ENCODE measurements at places on chromosomes 13 and 19. TPM values are rescaled to one million over a fixed set of nuclear protein-coding genes. Genes with fewer than 3 reads are reported as not detected.
A peak's percentile ranks its signal among the peaks of the same experiment; 100 is the strongest.

DNA sequence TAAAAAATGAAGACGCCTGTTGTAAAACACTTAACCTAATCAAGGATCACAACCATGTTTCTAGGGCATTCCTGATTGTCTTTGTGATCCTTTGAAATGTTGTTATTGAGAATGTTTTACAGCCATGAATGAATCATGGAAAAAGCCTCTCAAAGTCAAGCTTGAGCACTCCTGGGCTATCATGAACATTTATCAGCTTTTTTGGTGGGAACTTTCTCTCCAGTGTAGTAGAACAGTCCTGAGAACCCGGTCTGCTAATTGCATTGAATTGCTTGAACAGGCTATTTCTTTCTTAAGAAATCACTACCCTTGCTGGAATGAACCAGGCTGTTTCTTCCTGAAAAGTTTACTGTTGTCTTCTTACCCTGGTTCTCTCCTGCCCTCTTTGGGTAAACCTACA, 516.5 kb downstream of the FGF9 start:
- DNase-seq, result no peak

GRCh38 chr13:105008604-105009003, 1526.9 kb downstream of the EFNB2 start:
- no peak for DNase-seq

- DNase-seq, result no peak
Observed at GRCh38 chr19:28377077-28377476, 835.9 kb downstream of the UQCRFS1 start.

- no peak for DNase-seq
Observed at GRCh38 chr13:85896516-85897450, 97.6 kb upstream of the SLITRK6 start.

GRCh38 chr13:90591927-90592268, 755.6 kb upstream of the MIR17HG start:
- DNase-seq, result no peak

- DNase-seq, result no peak
Observed at GRCh38 chr13:52737965-52738364, 1.7 kb downstream of the CNMD start.

- peak; percentile 82 for DNase-seq
Observed at GRCh38 chr19:13012690-13013608, 17.7 kb downstream of the NFIX start.

Gene ZNF66
- 1.9 TPM for total RNA-seq

DNA sequence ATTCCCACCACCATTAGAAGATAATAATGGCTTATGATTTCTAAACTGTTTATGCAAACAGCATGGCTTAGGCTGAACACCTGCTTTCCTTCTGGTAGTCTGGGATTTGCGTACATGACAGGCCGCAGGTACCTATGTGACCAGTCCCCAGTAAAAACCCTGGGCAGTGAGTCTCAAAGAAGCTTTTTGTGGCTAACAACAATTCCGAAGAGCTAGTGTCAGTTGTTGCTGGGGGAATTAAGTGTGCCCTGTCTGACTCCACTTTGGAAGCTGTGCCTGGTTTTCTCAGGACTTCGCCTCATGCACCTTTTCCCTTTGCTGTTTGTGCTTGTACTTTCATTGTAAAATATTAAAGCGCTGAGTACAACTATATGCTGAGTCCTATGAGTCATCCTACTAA, 250.2 kb upstream of the MIR17HG start:
- no peak for DNase-seq

GRCh38 chr13:24141333-24141910, 19.1 kb upstream of the SPATA13 start:
- DNase-seq, result no peak

DNA sequence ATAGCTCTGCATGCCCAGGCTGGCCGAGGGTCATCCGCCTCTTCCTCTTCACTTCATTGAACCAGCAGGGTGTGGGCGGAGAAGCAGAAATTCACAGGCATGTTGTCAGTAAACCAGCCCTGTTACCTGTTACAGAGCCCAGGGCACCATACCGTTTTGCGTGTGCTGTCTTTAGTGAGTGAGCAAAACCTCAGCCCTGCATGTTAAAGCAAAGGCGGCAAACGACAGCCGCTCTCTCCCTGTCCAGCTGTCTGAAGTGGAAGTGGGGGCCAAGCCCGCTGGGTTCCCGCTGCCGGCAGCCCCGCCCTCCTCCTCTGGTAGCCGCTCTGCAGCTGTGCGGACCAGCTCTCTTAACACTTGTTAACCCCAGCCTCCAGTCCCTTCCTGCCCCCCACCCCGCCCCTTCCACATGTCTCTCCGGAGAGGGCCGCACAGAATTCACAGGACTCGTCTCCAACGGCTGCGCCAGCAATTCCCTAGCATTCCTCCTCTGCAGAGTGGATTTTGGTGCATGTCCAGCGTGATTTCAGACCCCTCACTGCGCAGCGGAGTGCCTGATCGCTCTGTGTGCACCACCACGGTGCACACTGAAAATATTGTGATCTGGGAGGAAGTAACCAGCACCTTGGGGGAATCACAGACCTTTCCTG, 12.7 kb downstream of the KLHL26 start:
- DNase-seq, result peak; percentile 92

- DNase-seq, result no peak
Observed at GRCh38 chr13:69761581-69761980, 346.0 kb upstream of the ATXN8OS start.

DNA sequence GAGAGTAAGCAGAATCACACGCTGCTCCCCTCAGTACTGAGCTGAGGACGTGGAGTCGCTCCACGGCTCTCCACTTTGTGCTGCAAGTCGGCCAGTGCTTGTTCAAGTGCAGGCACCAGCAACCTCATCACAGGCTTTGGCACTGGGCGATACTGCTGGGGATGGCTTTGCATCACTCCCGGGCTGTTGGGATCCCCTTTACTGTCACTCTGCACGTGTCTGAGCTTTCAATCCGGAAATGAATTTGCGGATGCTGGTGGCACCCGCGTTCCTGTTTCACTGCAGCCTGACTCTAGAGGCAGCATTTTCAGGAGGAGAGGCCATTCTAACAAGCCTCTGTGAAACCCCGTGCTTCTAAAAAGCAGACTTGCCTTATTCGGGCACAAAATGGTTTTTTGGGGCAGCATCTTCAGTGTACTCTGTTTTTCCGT, 19.1 kb downstream of the SMARCA4 start:
- no peak for DNase-seq

Gene ELAVL3
- total RNA-seq, result not detected

DNA sequence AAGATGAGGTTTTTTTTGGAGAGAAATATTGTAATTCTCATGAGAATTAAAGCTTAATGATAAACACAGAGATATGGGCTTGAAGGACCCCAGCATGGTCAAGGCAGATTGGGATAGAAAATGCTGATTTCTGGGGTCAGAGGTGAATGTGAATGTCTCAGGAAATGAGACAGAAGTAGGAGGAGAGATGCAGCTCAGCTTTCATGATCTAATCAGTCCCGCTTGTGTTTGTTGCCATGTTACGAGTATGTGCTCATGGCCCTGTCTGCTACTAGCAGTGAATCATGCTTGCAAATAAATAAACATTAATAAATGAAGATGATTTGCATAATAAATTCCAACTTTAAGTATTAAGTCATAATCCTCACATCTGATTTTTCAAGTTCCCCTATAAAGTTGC, 23.0 kb upstream of the NDFIP2 start:
- no peak for DNase-seq

Gene KLF5
- total RNA-seq, result 0.74 TPM

DNA sequence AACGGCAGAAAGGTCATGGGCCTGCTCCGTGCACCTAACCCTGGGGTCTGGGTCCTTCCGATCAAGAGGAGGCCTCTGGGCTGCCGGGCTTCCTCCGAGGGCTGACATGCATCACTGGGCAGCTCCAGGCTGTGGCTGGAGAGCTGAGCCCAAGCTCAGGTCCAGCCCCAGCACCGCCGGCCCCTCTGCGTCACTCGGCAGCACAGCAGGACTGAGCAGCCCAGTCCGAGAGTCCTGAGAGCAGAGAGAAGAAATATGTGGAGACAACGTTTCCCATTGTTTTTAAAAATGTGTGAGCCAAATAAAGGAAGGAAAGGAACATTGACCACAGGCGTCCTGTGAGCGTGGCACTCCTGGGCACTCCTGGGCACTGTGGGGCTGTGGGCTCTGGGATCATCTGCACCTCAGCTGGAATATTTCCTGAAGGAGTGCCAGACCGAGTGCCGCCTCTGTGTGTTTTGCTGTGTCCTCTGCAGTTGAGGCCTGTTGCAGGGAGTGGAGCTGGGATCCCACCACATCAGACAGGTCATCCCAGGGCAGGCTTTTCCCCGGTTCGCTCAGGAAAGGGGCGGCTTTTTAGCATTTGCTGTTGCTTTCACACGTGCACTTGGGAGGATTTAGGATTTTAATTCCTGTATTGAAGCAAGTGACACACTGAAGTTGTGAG, 37.8 kb upstream of the TFDP1 start:
- DNase-seq, result peak; percentile 86

- DNase-seq, result no peak
Observed at GRCh38 chr19:11053817-11054195, 35.5 kb upstream of the LDLR start.

GRCh38 chr13:93079294-93079693, 147.3 kb upstream of the GPC6 start:
- DNase-seq, result no peak

- DNase-seq, result peak; percentile 98
Observed at GRCh38 chr13:46796515-46797474, at the start of gene ESD. Gene ESD (minus strand): TSS chr13:46797161. CDS start chr13:46791413, 5,748 bp downstream.

Gene ZNF701
- 19.7 TPM for total RNA-seq

Gene MBNL2
- 71.8 TPM for total RNA-seq

- DNase-seq, result no peak
Observed at GRCh38 chr19:19914596-19914995, 13.8 kb downstream of the ZNF93 start.

GRCh38 chr13:66748712-66749111, 481.4 kb downstream of the PCDH9 start:
- DNase-seq, result no peak

Gene ZNF677
- 27.9 TPM for total RNA-seq

- DNase-seq, result peak; percentile 79
Observed at GRCh38 chr19:5926641-5927440, 12.8 kb downstream of the CAPS start.

Gene ATP4A
- total RNA-seq, result not detected

DNA sequence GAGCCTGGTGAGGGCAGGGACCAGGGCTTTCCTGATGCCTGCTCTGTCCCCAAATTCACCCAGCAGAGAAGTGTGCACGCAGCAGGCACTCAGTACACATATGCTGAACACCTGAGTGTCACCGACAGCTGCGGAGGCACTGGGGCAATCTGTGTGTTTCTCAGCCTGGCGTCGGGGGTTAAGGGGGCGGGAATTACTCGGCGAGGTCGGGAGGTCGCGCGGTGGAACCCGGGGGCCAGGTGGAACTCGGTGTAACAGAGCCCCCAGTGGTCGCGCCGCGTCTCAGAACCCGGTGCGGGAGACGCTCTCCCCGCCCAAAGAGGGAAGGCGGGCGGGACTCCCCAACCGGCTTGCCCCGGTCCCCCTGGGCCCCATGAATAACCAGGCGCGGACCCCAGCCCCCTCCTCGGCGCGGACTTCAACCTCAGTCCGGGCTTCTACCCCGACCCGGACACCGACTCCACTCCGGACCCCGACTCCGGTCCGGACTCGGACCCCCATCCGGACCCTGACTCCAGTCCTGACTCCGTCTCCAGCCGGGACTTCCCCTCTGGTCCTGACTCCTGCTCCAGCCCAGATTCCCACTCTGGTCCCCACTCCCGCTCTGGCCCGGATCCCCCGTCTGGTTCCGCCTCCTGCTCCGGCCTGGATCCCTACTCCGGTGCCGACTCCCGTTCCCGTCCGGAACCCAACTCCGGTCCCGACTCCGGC, at the start of gene SELENOV:
TSS of gene SELENOV (plus strand) at position 300 of the 711 bp plus-strand sequence. CDS start at position 374, 74 bp downstream.
- peak; percentile 63 for DNase-seq

Gene ZNF442
- 2.7 TPM for total RNA-seq

Gene ZNF880
- 24.1 TPM for total RNA-seq

Gene TGFBR3L
- 12.9 TPM for total RNA-seq

GRCh38 chr19:46975011-46975924, 44.4 kb upstream of the NPAS1 start:
- no peak for DNase-seq

Gene MISP
- not detected for total RNA-seq

Gene KLK2
- not detected for total RNA-seq

GRCh38 chr13:75621147-75621546, 15.0 kb upstream of the LMO7 start:
- no peak for DNase-seq

DNA sequence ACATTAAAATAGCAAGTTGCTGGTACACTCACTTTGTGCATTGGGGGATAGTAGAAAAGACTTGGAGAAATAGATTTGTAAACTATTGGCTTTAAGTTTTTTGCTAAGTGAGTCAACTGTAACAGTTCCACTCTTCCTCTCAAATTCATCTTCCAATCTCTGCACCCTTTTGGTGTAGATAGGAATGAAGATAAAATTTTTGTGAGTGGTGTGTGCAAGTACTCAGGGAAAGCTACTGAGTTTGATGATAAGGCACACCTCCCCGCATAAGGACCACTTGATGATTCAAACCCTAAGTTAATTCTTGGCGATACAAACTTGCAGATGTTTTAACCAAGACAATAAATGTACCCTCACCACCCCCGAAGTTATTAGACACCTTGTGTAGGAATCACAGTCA, 168.3 kb upstream of the SLITRK1 start:
- no peak for DNase-seq

Gene ZNF557
- 4.8 TPM for total RNA-seq

All from right cardiac atrium (tissue), 5 donors.